ENCODE measurements at places on chromosomes 13 and 19.
A peak's percentile ranks its signal among the peaks of the same experiment; 100 is the strongest.

- H3K27me3 ChIP-seq: no peaks in the 10 kb centered on the region
- H3K27ac ChIP-seq: no peak overlapping the region
- peaks cover 5% of the 10 kb centered on the region for H3K36me3 ChIP-seq
- H3K4me1 ChIP-seq: peaks cover 17% of the 10 kb centered on the region
- H3K4me3 ChIP-seq: no peak overlapping the region
- DNase-seq: no peak
Measured at GRCh38 chr13:44972956-44973581, 16.2 kb downstream of the NUFIP1 start.

DNA sequence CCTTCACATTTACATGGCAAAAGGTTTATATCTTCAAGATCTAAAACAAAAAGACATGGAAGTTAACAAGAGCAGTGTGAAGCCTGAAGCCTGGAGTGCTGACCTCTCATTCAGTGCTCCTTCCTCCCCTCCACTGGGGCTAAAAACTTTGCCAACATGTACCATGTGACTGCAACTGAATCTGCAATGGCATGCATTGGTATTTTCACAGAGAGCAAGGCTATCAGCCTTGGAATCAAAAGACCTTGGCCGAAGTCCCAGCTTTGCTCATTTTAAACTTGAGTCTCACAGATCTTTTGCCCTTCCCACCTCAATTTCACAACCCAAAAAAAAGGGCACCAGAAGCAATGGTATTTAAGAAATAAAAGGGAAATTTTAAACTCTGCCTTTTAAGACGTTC, 325.1 kb downstream of the DCT start:
- H3K4me1 ChIP-seq: no peaks in the 10 kb centered on the region
- no peak for DNase-seq
- H3K4me3 ChIP-seq: no peak overlapping the region

DNA sequence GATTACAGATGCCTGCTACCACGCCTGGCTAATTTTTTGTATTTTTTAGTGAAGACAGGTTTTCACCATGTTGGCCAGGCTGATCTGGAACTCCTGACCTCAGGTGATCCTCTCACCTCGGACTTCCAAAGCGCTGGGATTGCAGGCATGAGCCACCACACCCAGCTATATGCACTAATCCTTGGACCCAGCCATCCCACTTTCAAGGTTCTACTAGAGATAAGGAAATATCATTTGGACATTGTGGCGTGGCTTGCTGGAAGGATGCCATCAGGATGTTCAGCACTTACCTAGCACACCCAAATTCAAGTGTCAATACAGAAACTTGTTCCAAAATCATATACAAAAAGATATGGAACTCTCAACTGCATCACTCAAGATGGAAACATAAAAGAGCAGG, 136.4 kb downstream of the ABCC4 start:
- no peaks in the 10 kb centered on the region for H3K27me3 ChIP-seq
- H3K36me3 ChIP-seq: no peaks in the 10 kb centered on the region
- no peak overlapping the region for H3K4me3 ChIP-seq
- no peak overlapping the region for H3K27ac ChIP-seq

GRCh38 chr13:78632996-78633395, 26.0 kb downstream of the OBI1 start:
- no peaks in the 10 kb centered on the region for H3K27me3 ChIP-seq
- no peak for DNase-seq
- no peaks in the 10 kb centered on the region for H3K36me3 ChIP-seq
- H3K4me3 ChIP-seq: no peak overlapping the region
- no peaks in the 10 kb centered on the region for H3K4me1 ChIP-seq

DNA sequence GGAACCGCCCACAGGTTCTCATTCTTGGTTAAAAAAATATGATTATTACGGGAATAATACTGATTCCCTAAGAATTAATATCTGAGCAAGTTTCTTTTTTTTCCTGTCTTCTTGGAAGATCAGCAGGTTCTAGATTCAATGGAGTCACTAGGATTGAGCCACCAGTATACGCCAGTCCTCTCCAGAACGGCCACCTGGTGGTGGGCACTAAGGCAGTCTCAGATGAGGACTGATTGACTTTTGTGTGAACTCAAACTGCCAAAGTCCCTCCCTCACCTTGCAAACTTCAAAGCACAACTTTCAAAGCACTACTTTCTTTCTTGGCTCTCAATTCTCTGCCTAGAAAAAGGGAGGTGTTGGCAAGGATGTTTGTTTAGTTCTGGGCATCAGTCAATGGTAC, 33.3 kb upstream of the ALOX5AP start:
- no peaks in the 10 kb centered on the region for H3K36me3 ChIP-seq
- H3K4me1 ChIP-seq: peaks cover 8% of the 10 kb centered on the region
- DNase-seq: no peak

DNA sequence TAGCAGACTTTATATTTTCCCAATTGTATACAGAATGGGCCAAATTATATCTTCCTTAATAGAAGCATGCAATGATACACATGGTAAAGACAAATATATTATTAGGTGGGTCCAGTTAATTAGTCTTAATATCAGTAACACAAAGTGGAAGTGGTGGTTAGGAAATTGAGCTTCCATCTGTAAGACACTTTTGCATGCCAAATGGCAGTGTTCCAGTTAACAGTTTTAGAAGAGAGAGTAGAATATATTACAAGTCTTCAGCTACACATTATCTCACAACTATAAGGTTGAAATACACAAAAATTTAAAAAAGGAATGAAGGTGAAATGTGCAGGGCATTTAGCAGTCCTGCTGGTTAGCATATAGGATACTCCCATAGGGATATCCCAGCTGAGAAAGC, 536.5 kb downstream of the PCDH9 start:
- H3K36me3 ChIP-seq: no peaks in the 10 kb centered on the region
- no peak overlapping the region for H3K27ac ChIP-seq
- no peak overlapping the region for H3K4me3 ChIP-seq
- no peak for DNase-seq
- H3K4me1 ChIP-seq: no peaks in the 10 kb centered on the region

DNA sequence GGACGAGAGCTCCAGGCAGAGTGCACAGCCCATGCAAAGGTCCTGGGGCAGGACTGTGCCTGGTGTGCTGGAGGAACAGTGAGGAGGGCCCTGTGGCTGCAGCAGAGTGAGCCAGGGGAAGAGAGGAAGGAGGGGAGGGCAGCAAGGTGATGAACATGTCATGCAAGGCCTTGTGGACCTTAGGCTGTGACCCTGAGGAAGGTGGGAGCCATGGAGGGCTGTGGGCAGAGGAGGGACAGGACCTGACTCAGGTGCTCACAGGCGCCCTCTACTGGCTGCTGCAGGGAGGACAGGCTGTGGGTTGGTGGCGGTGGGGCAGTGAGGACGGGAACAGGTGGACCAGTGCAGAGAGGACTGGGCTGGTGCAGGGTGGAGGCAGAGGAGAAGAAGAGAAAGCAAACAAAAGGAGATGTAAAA, 170.3 kb downstream of the PTPRS start:
- H3K36me3 ChIP-seq: no peaks in the 10 kb centered on the region
- H3K27me3 ChIP-seq: no peaks in the 10 kb centered on the region
- peak; percentile 37 for DNase-seq

Measured in transverse colon (tissue), 4 donors.